Kidney (tissue), 22 donors: ENCODE measurements at places on chromosomes 5 and 9. TPM values are rescaled to one million over a fixed set of nuclear protein-coding genes. Genes with fewer than 3 reads are reported as not detected.

GRCh38 chr9:4574657-4575243 is 84.5 kb downstream of the SLC1A1 start:
- no peak for DNase-seq

- DNase-seq, result no peak
Measured at GRCh38 chr5:108061941-108062340, 320.0 kb downstream of the FBXL17 start.

- DNase-seq, result no peak
Measured at GRCh38 chr5:137310051-137310730, 188.9 kb downstream of the SPOCK1 start.

The CDO1 gene
- polyA plus RNA-seq, result 1.7 TPM

DNA sequence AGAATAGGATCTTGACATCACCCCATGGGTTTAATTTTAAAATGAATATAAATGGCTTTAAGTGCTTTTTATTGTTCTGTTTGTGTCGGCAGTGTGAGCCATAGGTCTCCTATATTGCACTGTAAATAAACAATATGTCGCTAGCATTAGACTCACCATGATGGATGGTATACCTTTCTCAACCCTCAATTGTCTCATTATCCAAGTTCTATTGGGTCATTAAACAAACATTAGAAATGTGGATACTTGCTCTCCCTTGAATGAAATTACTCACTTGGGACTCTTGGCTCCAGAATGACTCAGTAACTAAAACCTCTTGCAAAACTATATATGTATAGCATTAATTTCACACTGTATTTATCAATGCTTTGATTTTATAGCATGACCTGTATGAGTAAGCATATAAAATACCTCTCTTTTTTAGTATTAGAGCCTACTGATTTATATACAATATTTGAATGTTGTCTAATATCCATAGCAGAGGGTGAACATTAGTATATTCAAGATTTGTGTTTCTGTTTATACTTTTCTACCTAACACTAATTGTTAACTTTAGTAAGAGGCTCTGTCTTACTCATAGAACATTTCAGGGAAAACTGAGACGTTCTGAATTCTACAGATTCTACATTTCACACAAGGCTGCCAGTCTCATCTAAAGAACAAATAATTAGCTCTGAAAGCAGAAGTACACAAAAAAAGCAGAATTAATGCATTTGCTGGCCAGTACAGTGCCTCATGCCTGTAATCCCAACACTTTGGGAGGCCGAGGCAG is 303.8 kb upstream of the PRR16 start:
- no peak for DNase-seq

GRCh38 chr5:112125903-112126302 is 293.2 kb downstream of the EPB41L4A start:
- DNase-seq, result no peak

DNA sequence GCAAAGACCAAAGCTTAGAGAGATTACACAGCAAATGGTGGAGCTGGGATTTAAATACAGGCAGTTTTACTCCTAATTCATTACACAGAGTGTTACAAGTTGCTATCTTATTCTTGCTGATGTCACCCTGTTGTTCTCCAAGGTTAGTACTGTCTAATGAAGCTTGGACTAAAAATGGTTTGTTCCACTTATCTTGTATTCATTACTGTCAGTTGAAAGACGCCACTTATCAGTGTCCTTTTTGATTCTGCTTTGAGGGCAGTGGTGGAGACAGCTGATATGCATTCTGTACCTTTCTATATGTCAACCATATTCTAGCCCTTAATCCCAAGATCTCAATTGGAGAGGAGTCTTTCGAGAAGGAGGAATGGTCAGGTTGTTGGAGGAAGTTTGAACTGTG is 14.0 kb upstream of the DENND4C start:
- DNase-seq, result no peak

- DNase-seq, result no peak
Measured at GRCh38 chr5:134547999-134548658, 22.7 kb downstream of the JADE2 start.

The IFNA21 gene
- polyA plus RNA-seq, result not detected

- DNase-seq, result no peak
Measured at GRCh38 chr9:82129708-82130107, 141.1 kb downstream of the SPATA31D1 start.

- no peak for DNase-seq
Measured at GRCh38 chr5:149632311-149633251, 51.3 kb downstream of the ARHGEF37 start.

The SPINK7 gene
- 1.8 TPM for polyA plus RNA-seq

The SV2C gene
- polyA plus RNA-seq, result not detected

DNA sequence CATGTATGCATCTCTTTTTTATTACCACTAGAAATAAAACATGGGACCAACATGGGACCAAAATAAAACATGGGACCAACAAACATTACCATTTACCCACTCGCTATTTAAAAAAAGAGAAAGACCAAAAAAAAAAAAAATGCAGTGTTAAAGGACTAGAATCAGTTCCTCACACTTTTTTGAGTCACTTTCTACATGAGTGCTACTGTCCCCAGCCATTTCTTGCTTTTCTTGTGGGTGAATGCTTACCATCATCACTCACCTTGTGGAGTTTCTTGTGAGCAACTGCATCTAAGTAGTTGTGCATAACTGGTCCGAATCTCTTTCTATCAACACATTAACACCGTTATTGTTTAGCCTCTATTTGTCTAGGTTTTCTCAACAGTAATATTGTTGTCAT is 493.6 kb upstream of the RIOK2 start:
- DNase-seq, result no peak

DNA sequence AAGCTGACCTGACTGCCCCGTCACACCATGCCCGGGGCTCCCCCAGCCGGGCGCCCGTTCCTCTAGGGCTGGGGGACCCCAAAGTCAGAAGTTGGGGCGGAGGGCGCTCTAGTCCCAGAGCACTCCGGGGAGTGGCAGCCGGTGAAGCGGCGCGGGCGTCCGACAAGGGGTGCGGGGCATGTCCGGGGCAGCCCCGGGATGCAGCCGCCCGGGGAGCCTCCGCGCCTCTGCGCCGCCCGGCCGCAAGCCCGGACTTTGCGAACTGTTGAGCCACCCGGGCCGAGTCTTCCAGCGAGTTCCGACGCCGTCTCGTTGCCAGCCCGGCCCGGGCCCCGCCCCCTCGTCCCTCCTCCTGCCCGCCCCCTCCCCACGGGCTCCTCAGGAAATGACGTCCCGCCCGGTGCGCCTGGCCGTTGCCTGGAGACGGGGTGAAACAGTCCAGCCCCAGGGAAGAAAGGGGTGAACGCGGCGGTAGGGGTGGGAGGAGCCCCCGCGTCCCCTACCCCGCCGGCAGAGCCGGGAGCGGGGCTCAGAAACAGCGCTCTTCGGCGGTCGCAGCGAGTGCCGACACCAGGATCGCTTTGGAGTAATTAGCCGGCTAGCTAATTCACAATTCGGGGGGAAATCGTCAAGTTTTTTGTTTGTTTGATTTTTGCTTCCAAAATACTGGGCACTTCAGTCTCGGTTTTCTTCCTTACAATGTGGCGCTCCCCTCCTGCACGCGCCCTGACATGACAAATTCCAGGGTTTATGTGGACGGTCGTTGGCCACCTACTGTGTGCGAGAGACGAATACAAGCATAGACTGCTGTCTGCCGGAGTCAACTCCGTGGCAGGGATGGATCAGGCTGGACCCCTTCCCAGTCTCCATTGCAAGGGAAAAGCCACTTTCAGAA is at the start of gene WHRN:
TSS of gene WHRN (minus strand) at position 287 of the 895 bp plus-strand sequence. CDS start 672 bp downstream, outside the sequence.
- peak; percentile 97 for DNase-seq

DNA sequence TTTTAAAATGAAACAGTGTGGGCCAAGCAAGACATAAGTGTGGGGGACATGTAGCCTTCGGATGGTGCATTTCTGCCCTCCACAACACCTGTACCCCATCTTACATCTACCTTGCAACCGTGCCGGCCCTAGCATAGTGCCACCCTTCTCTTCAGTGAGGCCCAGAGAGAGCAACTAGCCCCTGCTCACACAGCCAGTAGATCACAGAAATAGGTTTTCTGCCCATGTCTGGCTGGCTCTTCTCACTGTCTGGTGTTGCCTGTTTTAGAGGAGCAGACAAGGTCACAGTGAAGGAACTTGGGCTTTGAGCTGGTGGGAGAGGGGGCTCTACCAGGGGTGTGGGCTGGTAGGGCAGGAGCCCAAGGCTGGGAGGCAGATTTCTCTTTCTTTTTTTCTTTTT is 11.1 kb downstream of the PDLIM7 start:
- DNase-seq, result no peak

GRCh38 chr5:119512277-119512676 is 60.0 kb downstream of the HSD17B4 start:
- DNase-seq, result no peak

- no peak for DNase-seq
Measured at GRCh38 chr9:14722391-14723035, at the start of gene CER1. Gene CER1, minus strand, starts transcription at chr9:14722733. Its CDS starts 61 bp downstream, at chr9:14722672.

DNA sequence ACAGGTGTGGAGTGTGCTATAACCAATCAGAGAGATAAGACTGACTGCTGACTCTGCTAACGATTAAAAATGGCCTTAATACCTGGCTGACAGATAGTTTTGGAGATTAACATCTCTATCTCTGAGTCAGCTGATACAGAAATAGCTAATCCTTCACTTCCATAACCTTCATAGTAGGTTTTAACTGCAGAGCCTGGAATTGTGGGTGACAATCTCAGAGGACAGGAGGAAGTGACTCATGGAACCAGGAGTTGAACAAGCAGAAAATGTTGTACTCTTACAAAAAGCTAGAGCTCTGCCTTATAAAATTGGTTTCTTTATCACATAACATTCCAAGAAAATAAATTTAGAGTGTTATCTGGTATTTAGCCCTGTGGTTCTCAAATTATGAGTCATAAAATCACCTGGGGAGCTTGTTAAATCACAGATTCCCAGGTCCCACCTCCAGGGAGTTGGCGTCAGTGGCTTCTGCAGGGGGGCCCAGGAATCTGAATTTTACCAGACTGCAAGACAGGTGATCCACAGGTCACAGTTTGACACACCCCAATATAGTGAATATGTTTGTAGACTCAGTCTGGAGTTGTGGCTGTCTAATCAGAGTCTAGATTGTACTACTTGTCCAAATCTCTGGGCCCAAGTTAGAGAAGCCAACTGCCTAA is 44.4 kb upstream of the AFAP1L1 start:
- DNase-seq, result no peak

DNA sequence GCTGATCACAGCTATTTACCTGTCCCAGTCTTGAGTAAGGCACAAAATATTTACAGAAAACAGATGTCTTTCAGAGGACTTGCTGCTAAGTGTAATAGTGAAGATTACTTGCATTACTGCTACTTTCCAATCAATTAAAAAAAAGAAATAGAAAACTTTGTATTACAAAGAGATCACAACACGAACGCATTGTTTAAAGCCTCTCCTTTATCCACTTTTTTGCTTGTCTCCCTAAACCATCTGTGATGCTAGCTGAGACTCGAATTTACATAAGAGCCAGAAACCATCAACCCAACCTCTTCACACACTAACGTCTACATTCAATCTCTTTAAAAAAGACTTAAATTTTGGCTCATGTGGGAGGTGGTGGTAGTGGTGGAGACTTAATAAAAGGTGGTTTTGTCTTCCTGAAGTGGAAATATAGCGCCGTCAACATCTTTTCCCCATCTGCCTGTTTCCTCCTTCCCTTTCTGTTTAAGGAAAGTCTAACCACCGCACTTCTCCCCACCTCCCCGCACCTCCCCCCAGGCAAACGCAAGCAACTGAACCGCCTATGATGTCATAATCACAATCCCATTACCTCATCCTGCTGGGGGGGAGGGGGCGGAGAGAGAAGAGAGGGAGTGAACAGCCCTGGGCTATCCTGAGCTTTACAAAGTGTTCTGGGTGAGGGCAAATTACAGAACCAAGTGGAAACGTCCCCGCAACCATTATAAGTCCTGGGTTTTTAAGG is 948 bp upstream of the FAM53C start:
- no peak for DNase-seq

The CTXN3 gene
- polyA plus RNA-seq, result 79.2 TPM

The ANKRD20A1 gene
- polyA plus RNA-seq, result not detected

DNA sequence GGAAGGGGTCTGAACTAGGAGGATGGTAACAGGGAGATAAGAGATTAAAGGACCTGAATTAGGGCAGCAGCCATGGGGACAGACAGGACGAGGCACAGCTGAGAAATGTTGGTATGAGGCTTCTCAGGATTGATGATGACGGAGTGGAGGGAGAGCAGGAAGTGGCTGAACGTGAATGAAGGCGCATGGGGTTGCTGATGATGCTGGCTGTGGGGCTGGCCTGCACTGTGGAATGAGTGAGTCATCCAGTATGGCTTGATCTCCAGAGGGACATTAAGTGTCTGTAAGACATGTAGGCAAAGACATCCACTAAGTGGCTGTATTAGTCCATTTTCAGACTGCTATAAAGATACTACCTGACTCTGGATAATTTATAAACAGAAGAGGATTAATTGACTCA is 256.4 kb downstream of the ICE1 start:
- no peak for DNase-seq

The ARL14EPL gene
- polyA plus RNA-seq, result not detected

DNA sequence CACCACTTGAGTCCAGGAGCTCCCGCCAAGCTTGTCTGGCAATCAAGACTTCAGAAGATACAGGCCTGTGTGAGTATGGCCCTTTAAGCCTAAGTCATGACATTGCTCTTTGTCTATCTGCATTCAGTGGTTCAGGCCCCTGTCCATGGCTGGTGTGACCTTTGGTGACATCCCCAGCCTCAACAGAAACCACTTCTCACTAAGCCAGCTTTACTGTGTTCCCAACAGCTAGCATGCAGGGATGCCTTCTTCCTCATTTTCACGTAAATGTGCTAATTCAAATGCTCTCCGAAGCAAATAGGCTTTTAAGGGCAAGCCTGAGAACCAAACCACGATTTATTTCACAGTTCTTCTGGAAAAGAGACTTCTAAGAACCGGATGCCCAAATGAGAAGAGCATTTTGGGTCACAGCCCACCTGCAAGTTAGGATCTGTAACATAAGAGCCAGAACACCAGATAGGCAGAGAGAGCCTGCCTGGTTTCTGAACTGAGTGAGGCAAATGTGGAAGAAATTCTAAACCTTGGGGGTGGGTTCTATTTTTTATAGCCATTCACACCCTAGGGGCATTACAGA is 14.9 kb downstream of the CD180 start:
- DNase-seq, result no peak

DNA sequence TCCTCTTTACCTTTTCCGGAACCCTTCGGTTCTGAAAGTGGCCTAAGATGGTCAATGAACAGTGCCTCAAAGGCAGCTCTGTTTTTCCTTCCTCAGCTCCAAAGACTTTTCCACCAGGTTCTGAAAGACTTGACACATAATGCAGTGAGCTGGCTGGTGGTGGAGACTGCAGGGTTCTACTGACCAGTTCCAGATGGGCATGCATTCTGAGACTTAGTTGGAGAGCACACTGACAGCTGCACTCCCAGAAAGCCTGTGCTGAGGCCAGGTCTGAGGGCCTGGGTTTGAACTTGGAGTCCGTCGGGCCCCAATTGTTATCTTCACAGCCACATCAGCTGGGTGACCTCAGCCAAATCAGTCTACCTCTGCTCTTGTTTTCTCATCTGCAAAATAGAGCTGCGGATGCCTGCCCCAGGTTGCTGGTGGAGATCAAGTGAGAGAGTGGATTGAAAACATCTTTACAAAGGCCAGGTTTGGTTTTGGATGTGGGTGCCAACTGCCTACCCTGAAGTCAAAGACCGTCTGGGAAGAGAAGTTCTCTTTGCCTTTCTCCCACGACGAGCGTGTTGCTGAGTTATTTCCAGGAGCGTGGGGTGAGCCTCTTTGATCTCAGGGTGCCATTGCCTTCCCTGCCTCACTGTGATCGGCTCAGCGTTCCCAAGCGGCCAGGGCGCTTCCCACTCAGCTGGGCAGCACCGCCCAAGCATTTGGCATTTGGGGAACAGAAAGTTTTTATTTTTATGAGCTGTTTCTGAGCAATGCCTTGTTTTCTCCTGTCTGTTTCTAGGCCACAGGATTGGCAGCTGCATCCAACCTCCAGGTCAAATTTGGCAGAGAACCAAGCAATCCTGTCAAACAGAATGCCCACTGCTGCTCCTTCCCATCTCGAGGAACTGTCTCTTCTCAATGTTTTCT is 54.9 kb downstream of the RAD23B start:
- no peak for DNase-seq
